Stimulated activated CD8-positive, alpha-beta memory T cell treated with anti-CD3 and anti-CD28 coated beads, Interleukin-12 subunit alpha, Interleukin-12 subunit beta, amount 100 ng/mL, for 1 hour (primary cell): ENCODE measurements at places on chromosomes 2 and 18.

DNA sequence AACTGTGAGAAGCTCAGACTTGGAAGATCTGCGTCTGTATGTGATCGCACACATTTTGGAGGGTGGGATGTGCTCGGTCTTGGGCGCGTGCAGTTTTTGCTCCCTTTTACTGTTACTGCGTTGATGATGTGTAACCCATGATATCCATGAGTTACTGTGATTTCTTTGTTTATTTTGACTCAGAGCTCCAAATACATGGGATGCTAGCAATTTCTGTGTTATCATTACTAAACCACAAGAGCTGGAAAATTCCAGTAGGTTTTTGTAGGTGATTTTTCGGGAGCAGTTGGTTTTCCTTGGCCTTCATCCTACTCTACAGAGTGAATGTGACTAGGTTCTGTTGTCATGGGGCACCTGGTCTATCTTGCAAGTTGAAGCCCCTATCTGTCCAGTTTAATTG lies 124.2 kb downstream of the AGAP1 start:
- DNase-seq, result no peak

DNA sequence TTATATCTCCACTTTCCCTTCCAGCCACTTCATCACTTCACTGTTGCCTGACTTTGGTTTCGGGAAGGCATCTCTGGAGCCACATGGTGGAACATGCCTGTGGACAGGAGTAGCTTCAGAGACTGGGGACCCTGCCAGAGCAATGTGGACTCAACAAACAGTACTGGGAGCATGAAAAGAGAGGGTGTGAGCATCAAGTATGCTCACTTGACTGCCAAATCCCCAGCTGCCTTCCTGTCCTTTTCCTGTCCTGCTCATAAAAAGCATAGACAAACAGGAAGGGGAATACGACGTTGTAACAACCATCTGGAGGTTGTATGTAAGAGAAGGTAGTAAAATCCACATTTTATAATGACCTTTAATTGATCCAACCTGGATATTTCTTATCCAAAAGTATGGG lies 61.3 kb upstream of the CSRNP3 start:
- no peak for DNase-seq

- DNase-seq, result no peak
These were observed 35.2 kb downstream of the FOSL2 start for GRCh38 chr2:28427741-28428415.

GRCh38 chr18:59062643-59063006 lies 77.1 kb upstream of the SEC11C start:
- no peak for DNase-seq

DNA sequence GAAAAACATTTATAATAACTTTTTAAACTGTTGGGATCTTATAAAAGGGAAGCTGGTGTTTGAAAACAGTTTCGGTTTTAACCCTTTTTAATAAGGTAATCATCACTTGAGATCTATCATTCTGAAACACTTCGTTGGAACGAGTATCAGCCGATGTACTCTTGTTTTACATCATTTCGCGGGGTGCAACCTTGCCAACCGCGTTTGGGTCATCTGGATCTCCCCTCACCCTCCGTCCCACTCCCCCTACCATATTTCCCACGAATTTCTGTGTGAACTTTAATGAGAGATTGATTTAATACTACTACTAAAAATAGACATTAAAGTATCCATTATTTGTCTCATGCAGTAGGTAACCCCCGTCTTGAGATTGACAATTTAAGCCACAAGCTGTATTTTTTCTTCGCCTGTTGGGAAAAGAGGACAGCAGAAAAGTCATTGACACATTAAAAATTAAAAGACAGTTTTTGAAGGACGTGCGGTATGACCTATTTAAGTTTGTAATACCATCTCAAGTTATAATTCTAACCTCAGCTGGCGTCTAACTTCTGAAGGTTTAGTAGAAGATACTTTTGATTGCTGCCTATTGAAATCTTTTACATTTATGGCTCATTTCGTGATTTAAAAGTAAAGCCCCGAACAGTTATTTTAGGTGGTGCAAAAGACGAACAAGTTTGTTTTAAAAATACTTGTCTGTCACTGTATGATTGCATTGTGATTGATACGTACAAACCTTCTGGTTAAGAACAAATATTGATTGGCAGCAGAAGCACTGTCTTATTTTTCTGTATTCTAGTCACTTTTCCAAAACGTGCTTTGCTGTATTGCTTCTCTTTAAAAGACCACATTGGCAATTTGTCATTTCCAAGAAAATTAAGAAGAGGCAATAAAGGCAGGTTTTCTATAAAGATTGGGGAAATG lies 1.5 kb downstream of the CREB1 start:
- DNase-seq, result no peak

GRCh38 chr2:54497763-54498680 lies 41.9 kb downstream of the SPTBN1 start:
- no peak for DNase-seq

DNA sequence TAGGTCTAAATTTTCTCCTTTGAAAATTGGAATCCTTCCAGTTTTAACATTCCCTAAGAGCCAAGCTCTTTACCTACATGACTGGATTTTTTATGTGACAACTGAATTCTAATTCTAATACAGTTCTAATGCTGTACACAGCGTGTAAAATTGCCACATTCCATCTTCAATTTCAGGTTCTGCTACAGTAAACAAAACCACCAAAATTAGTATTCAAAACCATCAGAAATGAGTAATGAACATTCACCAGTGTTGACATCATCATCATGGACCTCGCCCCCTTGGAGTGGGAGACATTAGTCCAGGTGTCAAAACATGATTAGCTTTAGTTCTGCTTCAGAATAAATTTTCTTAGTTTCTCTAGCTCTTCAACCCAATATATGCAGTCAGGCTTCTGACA lies 133.6 kb downstream of the MBD2 start:
- no peak for DNase-seq

DNA sequence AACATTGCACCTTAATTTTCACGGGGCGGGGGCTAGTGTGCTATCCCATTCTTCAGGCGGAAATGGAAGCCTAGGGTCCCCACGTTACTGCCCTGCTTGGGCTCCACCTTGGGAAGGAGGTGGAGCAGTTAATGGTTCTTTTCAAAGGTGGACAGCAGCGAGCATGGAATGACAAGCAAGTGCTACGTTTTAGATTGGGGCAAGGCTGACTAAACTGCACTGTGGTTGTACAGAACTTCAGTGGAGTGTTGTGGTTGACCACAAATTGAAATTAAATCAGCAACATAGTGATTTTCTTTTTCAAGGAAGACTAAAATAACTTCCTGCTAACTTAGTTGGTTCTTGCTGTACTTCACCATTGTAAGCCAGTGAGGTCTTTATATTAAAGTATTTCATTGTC lies 47.0 kb downstream of the CHRNA1 start:
- no peak for DNase-seq

- DNase-seq, result no peak
These were observed 247.3 kb downstream of the CNTNAP5 start for GRCh38 chr2:124272261-124272841.

- DNase-seq, result no peak
These were observed 72.5 kb downstream of the COPS8 start for GRCh38 chr2:237158194-237158593.

DNA sequence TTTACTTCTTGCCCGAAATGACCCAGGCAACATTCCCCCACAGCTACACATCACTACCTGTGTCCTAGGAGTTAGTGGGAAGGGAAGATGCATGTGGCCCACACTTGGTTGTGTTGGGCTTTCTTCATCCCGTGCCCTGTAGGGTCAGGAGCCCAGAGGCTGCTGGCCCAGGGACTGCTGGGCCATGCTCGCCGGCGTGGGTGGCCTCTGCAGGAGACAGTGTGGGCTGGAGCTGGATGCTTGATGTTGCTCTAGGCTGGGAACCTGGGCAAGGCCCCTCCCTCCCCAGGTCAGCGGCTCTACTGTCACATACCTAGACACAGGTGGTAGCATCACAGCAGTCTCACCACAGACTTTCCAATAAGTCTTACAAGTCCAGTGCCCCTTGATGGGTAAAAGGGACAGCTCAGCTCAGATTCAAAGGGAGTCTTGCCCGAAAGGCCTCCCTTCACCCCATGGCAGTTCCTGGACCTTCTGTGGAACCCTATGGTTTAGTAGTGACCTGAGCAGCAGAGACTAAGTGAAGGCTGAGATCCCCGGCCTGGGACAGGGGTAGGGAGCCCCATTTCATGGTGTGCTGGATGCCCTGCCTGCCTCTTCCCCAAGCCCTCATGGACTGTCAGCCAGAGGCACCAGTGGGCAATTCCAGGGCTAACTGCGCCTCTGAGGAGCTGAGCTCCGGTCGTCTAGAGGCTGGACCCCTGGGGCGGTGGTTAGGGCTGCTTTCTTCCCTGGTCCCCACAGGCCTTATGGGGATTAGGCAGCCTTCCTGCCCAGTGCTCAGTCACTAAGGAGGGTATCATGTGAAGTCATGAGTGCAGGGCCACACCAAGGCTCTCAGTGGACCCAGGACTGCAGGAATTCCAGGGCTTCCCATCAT lies 45.4 kb upstream of the FAHD2A start:
- DNase-seq, result no peak

DNA sequence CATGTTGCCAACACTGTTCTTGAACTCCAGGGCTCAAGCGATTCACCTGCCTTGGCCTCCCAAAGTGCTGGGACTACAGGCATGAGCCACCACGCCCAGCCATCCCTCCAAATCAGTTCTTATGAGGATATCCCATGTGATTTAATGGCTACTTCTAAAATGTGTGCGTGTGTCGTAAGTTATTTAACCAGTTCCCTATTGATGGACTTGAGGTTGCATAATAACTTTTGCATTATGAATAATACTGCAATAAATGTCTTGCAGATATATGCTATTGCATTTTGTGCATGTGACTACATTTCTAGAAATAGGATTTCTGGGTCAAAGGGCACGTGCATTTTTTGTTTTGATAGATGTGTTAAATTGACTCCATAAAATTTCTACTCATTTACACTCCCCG lies 19.0 kb downstream of the DIPK1C start:
- no peak for DNase-seq

GRCh38 chr2:217709478-217710210 lies 293.2 kb downstream of the TNS1 start:
- DNase-seq, result no peak

DNA sequence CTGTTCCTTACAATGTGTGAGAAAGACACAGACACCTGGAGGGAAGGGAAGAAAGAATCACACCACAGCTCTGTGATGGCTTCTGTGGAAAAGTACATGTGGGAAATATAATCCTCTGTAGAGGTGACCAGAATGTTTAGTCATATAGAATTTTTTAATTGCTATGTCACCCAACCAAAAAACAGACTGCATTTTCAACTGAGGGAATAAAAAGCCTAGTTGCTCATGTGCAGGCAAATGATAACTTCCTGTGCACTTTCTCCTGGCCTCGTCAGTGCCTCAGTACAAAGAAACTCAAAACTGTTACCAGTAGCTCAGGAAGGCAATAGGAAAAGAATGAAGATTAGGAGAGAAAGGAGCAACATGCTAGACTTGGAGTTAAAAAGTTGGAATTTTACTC lies 326.8 kb downstream of the OSR1 start:
- DNase-seq, result no peak

GRCh38 chr18:57210107-57210715 lies 63.3 kb downstream of the BOD1L2 start:
- no peak for DNase-seq

GRCh38 chr18:46754661-46755292 lies 2.1 kb downstream of the ST8SIA5 start:
- DNase-seq, result no peak
